Neural progenitor cell (in vitro differentiated cells): ENCODE measurements at places on chromosomes 1 and 21. TPM values are rescaled to one million over a fixed set of nuclear protein-coding genes. Genes with fewer than 3 reads are reported as not detected.

DNA sequence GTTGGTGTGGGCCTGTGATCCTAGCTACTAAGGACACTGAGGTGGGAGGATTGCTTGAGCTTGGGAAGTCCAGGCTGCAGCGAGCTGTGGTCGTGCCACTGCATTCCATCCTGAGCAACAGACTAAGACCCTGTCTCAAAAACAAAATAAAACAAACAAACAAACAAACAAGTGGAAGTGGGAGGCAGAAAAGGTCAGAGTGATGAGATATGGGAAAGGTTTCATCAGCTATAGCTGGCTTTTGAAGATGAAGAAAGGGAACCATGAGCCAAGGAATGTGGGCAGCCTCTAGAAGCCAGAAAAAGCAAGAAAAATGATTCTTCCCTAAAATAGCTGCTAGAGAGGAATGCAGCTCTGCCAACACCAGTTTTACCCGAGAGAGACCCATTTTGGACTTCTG lies 10.6 kb upstream of the NUCKS1 start:
- H3K4me3 ChIP-seq, result no peak overlapping the region
- H3K27ac ChIP-seq, result no peak overlapping the region
- no peaks in the 10 kb centered on the region for H3K4me1 ChIP-seq

DNA sequence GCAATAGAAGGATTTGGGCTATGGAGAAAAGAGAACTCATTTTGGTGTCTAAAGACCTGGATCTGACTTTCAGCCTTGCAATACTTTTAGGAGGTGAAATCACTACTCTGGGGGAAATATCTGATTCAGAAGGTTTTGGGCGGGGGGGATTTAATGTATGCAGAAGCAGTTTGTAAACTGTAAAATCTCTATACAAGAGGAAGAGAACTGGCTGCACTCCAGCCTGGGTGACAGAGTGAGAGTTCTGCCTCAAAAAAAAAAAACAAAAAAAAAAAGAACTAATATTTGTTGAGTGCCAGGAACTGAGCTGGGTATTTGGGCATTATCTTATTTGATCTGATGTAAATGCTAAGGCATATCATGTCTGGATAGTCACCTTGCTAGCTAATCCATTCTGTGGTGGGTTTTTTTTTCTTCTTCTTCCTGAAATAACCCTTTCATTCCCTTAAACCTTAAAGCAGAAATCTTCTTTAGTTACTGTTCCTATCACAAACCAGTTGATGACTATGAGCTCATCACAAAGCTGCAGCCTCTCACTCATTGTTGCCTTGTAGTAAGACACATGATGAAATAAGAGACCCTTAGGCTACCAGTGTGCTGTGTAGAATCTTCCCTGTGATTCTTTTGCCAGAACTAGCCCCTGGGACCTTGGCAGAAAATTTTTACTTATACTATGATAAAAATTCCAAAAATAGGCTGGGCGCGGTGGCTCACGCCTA lies 35.6 kb upstream of the SLC16A1 start:
- no peak overlapping the region for H3K27ac ChIP-seq
- no peak overlapping the region for H3K4me3 ChIP-seq
- DNase-seq, result no peak
- H3K4me1 ChIP-seq, result peaks cover 5% of the 10 kb centered on the region

DNA sequence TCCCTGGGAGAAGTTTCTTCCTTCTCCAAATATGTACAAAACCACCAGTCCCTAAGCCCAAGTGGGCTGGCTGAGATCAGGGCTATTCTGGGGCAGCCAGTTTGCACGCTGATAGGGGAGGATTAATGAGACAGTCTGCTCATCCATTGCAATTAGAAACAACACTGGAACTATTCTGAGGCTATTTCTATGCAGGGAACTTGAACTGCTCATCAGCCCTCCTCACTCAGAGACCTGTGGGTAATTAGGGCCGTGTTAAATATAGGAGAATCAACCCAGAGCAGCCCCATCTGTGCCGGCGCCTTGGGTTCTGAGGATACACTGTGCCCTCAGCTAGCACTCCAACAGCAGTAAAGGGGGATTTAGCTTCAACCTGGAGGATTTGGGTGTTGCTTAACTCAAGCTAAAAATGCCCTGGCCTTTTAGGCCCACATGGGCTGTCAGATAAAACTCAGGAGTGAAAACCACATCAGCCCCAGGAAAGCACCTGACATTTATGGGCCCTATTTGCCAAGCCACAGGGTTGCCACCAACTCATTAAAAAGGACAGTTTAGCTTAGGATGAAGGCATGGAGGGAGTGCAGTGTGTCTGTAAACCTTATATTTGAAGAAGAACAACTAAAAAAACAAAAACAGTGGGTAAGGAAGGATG lies 53.9 kb downstream of the DUSP10 start:
- no peak overlapping the region for H3K27ac ChIP-seq
- H3K4me3 ChIP-seq, result no peak overlapping the region
- DNase-seq, result no peak
- no peaks in the 10 kb centered on the region for H3K4me1 ChIP-seq
- no peaks in the 10 kb centered on the region for H3K36me3 ChIP-seq
- H3K27me3 ChIP-seq, result no peaks in the 10 kb centered on the region

DNA sequence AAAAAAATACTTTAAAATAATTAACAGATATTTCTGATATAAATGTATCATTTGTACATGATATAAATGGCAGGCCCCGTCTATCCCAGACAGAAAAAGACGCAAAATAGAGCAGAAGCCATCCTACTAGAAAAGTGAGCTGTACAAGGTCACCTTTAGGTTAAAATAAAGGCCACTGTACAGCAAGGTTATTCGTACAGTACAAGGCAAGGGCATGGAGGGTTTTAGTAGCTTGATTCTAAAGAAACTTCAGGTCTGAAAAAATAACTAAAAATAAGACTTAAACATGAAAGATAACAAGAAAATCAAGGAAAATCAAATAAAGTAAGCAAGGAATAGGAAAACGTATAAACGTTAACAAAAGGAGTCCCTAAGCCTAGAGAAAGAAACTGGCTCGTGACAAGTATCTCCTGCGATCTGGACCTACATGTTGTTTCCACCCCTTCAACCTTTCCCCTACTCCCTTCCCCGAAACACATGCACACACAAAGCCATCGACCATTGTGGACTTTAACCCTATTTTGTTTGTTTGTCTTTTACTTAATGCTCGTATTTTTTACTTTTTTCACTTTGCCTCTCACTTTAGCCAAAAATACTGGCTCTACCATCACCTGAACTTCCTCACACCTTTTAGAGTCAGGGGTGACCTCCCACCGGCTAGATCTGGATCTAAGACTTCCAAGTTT lies 26.5 kb upstream of the SLC30A10 start:
- no peak overlapping the region for H3K27ac ChIP-seq
- H3K4me1 ChIP-seq, result no peaks in the 10 kb centered on the region
- no peaks in the 10 kb centered on the region for H3K36me3 ChIP-seq
- no peaks in the 10 kb centered on the region for H3K27me3 ChIP-seq
- H3K4me3 ChIP-seq, result no peak overlapping the region

Gene GNG12
- 30.3 and 44.5 TPM in 2 replicates for total RNA-seq

Gene SEMA4A
- 0.69 and 1.8 TPM in 2 replicates for total RNA-seq

Gene MX2
- 2.2 and 3.3 TPM in 2 replicates for total RNA-seq

Gene UCK2
- total RNA-seq, result 43.8 and 67.6 TPM in 2 replicates

Gene KLHDC9
- 12.6 and 22.6 TPM in 2 replicates for total RNA-seq
